ENCODE measurements at places on chromosomes 7 and 10.

DNA sequence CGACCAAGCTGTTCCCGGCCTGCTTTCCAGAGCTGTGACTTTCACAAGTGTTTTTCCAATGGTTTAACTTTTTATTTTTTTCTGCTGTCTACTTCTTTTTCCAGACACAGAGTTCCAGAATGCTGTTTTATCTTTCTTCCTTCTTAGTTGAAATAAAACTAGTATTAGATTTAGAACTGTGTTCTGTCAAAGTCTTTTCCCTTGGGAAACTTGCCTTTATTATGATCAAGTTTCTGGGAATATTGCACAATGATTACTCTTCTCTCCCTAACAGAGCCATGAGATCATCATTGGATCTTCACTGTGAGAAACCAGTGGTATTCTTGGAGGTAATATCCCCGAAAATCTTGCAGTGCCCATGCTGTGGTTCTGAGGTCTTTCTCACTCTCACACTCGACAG, 104.9 kb upstream of the KCND2 start:
- no peak for DNase-seq

GRCh38 chr7:104005197-104005596, 15.7 kb upstream of the RELN start:
- DNase-seq: peak; percentile 47

GRCh38 chr7:131655866-131656265, 99.4 kb upstream of the PODXL start:
- no peak for DNase-seq

GRCh38 chr10:99520847-99521764, 11.6 kb upstream of the NKX2-3 start:
- DNase-seq: no peak

DNA sequence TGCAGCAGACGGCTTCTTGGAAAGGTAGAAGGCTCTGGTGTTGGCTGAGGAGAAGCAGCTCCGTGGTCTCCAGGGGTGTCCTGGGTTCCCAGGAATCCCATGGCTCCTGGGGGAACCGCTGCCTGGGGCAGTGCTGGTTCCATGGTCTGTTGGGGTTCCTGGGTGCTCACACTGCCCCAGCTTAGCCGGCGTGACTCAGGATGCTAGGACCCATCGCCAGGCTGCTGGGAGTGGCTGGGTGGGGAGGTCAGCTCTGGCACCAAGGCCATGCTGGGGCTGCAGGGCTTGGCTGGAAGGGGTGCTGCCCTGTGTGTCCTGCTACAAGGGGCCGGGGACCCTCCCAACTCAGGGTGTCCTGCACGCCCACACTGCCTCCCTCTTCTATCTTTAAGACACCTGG, 9.4 kb downstream of the MGMT start:
- no peak for DNase-seq

- DNase-seq: no peak
Measured at GRCh38 chr10:75770626-75771081, 339.2 kb downstream of the LRMDA start.

DNA sequence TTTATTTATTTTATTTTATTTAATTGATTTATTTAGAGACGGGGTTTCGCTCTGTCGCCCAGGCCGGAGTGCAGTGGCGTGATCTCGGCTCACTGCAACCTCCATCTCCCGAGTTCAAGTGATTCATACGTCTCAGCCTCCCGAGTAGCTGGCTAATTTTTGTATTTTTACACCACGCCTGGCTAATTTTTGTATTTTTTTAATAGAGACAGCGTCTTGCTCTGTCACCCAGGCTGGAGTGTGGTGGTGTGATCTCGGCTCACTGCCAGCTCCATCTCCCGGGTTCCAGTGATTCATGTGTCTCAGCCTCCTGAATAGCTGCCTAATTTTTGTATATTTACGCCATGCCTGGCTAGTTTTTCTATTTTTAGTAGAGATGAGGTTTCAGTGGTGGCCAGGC, 34.2 kb downstream of the AP5Z1 start:
- DNase-seq: no peak

GRCh38 chr7:41046221-41046761, 656.6 kb downstream of the INHBA start:
- DNase-seq: peak; percentile 94

- no peak for DNase-seq
Measured at GRCh38 chr10:126638542-126638941, 32.0 kb downstream of the C10orf90 start.

- DNase-seq: peak; percentile 20
Measured at GRCh38 chr10:110903280-110904278, 15.4 kb downstream of the BBIP1 start.

GRCh38 chr10:17225808-17226207, 2.2 kb upstream of the VIM start:
- DNase-seq: no peak

DNA sequence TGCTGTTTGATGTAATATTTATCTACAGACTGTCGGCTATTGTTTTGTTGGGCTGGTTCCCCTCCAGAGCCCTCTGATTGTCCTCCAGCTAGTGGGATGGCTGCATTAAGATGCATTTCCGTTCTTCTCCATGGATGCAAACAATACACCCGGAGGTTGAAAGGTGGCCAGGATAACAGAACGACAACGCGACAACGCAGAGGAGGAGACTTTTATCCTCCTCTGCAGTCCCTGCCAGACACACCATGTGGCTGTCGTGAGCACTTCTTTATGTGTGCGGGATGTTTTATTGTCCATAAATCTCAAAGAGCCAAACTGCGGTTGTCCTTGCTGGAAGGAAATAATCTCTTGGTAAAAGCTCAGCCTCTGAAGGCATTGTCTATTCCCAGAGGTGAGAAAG, 39.1 kb upstream of the TCERG1L start:
- DNase-seq: no peak

DNA sequence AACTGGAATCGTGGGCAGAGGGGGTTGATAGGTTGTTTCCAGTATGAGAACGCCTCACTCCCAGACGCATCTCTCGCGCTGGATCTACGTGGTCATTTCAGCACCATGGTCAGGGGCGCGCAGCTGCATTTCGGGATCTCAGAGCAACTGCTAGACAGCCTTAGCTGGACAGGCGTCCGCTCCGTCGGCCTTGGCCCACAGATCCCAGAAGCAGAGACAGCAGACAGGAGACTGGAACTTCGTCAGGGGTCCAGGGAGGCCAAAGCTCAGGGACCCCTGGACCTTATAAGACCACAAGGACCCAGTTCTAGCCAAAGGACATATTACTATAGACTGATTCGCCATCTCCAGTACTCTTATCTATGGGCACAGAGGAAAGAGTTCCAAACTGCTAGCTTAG, 5.3 kb downstream of the NEUROG3 start:
- DNase-seq: peak; percentile 65

DNA sequence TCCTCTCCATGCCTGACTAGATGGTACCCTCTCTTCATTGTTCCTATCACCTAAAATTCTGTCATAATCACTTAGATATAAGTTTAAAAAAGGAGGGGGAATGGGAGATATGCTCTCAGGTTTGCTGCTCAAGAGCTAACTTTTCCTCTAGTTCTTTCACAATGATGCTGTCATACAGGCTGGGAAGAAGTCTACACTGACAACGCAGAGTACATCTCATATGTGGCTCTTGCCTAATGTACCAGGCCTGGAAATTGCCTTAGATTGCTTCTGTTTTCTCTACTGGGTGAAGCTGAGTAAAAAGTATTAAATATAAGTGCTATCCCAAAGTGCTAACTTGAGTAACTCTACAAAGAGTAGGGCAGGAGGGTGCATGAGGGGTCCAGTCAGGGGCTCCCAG, 43.8 kb upstream of the BET1 start:
- no peak for DNase-seq

DNA sequence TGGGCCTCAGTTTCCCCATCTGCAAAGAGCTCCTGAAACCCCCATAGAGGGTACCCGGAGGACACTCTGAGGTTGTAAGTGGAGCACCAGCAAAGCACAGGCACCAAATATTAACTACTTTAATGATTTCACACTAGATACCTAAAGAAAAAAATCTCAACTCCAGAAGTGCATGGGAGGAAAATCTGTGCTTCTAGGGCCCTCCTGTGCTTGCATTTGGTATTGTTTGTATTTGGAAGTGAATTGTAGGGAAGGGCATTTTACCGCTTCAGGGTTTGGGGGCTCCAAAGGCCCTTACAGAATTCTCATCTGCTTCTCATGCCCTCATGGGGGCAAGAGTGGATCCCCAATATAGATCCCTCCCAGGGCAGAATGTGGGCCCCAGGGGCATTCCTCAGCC, 22.4 kb upstream of the DRGX start:
- no peak for DNase-seq

DNA sequence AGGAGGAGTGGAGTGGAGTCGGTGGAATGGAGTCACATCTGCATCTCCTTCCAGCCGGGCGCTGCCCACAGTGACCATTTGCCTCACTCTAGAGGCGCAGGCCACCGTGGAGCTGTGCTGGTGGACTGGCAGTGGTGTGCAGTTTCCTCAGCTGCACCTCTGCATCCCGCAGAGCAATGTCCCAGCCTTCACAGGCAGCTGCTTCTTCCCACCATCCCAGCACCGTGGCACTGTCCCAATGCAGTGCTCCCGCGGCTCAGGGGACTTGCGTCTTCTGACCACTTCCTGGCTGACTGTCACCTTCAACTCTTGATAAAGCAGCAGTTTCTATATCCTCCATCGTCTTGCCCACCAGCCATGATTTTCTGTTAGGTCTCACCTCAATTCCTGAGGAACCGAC, 90.3 kb upstream of the SFMBT2 start:
- no peak for DNase-seq

- no peak for DNase-seq
Measured at GRCh38 chr10:61406736-61407135, 46.4 kb downstream of the TMEM26 start.

- no peak for DNase-seq
Measured at GRCh38 chr7:75033064-75033463, 40.5 kb downstream of the RCC1L start.

GRCh38 chr7:90188281-90188680, 23.3 kb upstream of the STEAP2 start:
- DNase-seq: no peak

DNA sequence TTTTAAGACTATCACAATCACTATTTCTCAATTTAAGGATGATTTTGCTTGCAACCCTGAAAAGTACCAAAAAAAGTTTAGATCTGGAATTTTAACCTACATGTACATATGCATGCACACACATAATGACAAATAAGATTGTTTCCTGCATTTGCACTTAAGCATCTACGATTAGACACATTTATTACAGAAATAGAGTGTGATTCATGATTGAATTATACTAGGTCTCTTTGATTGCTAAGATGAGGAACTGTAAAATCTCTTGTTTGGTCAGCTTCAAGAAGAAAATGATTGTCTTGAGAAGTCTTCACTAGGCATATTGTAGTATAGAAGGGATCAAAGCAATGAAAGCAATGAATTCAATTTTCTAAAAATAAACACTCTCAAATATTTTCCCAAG, 185.9 kb upstream of the AGR3 start:
- no peak for DNase-seq

DNA sequence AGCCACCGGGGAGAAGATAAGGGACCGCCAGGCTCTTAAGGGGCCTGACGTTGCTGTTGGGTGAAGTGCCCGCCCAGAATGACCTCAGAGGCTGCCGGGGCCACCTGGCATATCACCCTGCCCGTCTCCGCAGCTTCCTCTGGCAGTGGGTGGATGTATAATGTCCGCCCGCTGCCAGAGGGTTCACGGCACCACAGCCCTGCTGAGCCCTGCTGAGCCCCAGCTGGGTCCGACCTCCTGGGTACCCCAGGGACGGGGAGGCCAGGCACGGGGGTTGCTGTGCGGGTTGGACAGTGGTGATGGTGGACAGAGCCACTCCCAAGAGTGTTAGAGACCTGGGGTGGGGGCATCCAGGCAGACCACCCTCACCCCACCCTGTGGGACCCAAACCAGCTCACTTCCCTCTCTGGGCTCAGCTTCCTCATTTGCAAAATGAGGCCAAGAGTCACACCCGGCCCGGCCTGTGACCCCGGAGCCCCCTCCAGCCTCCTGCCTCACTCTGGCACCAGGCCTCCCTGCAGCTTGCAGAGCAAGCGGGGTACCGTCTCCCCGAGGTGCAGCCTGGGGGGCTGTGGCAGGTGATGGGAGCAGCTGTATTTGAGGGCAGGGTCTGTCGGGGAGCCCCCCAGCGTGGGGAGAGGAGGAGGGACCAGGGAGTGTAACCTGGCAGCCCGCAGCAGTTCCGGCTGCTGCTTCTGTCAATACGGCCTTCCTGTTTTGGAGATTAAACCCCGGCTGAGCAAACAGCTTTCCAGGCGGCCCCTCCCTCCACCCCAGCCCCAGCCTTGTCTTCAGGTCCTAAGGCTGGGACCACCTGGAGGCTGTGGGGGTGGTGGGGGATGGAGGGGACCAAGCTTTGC, 8.4 kb upstream of the LFNG start:
- DNase-seq: no peak

DNA sequence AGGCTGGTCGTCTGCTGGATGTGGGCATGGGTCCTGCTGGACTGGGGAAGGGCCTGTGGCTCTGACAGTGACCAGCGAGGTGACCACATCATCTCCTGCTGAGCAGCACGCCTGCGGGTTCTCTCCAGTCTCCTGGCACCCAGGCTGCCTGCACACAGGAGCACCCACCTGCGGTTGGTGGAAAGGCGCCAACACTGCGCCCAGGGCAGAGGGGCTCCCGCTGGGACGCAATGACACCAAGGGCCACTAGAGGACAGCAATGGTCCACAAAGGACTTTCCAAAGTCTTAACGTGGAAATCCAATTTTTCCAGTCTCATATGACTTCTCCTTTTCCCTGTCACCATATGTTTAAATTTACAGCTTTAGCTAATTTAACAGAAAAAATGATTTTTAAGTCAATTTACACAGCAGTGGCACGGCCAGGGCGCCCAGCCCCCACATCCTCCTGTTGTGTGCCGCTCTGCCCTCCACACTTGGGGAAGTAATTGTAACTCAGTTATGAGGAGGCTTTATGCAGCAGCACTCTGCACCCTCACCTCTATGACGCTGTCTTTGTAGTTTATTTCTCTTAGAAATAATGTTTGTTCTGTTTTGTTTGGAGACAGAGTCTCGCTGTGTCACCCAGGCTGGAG, 38.1 kb downstream of the CFAP46 start:
- peak; percentile 38 for DNase-seq

DNA sequence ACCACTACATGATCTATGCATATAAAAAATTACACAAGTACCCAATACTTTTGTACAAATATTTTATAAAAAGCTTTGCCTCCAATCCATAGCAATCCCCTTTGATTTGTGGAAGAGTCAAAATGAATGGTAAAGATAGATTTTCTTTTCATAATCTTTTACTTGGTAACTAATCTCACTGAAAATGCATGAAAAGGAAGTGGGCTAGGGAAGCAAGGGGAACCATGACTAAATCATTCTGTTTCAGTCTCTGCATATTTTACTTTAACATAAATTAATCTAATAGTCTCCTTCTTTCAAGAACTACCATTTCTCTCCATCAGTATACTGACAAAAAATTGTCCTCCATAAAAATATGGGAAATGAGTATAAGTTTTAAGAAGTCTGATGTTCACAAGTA, 96.9 kb downstream of the TES start:
- no peak for DNase-seq

GRCh38 chr7:151686016-151686766, 166.5 kb upstream of the RHEB start:
- no peak for DNase-seq

Data from EH (cell line).